ENCODE measurements at places on chromosomes 5 and 9.

- no peak for DNase-seq
These were observed 85.2 kb upstream of the TNC start for GRCh38 chr9:115202960-115203751.

DNA sequence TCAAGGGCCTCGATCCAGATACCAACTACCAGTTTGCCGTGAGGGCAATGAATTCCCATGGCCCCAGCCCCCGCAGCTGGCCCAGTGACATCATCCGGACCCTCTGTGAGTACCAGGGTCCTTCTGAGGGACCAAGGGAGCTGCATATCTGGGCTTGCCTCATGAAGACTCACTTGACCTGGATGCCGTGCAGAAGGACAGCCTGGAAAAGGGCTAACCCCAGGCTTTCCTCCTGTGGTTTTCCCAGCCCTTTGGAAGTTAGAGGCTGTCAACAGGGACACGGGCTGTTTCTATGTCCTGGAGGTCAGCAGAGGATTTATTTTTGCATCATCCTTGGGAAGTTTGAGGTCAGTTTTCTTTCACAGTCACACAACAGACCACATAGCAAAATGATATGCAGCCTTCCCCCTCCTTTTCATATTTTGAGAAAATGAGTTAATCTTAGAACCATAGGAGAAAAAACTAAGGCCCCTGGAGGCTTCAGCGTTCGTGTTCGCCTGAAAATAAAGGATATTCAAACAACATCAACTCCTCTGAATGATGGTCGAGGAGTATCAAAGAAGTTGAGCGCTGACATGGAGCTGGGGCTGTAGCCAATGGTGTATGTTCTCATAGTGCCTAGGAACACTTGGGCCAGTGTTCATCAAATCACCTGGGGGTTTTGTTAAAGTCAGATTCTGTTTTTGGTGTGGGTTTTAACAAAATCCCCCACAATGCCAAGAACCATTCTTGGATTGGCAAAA, 112.2 kb downstream of the EGFLAM start:
- no peak for DNase-seq

GRCh38 chr5:112239996-112240395, 179.1 kb downstream of the EPB41L4A start:
- DNase-seq: no peak

GRCh38 chr5:147779694-147780093, 2.8 kb downstream of the JAKMIP2 start:
- no peak for DNase-seq

GRCh38 chr9:136644343-136644592, 18.4 kb upstream of the EGFL7 start:
- no peak for DNase-seq

Data from naive thymus-derived CD4-positive, alpha-beta T cell (primary cell).